SJCRH30 (cell line): ENCODE measurements at places on chromosomes 4 and X. TPM values are rescaled to one million over a fixed set of nuclear protein-coding genes. Genes with fewer than 3 reads are reported as not detected.
A peak's percentile ranks its signal among the peaks of the same experiment; 100 is the strongest.

MAGED4 gene
- 28.6 and 34.5 TPM in 2 replicates for total RNA-seq

CCDC110 gene
- total RNA-seq: not detected in 2 replicates

ATP1B4 gene
- total RNA-seq: not detected in 2 replicates

- no peaks in the 10 kb centered on the region for H3K4me1 ChIP-seq
- no peak for DNase-seq
- no peak overlapping the region for H3K27ac ChIP-seq
- H3K27me3 ChIP-seq: no peaks in the 10 kb centered on the region
- H3K36me3 ChIP-seq: no peaks in the 10 kb centered on the region
Measured at GRCh38 chr4:182831376-182831775, 85.8 kb downstream of the DCTD start.

- no peaks in the 10 kb centered on the region for H3K27me3 ChIP-seq
- H3K4me3 ChIP-seq: peak overlapping the region; percentile 42
- no peaks in the 10 kb centered on the region for H3K36me3 ChIP-seq
- H3K27ac ChIP-seq: peak overlapping the region; percentile 15; the same call in 1 of the 2 replicates
- H3K4me1 ChIP-seq: peaks cover 17% of the 10 kb centered on the region
Measured at GRCh38 chrX:17634542-17635207, 102.6 kb upstream of the SCML1 start.

- H3K36me3 ChIP-seq: no peaks in the 10 kb centered on the region
- no peaks in the 10 kb centered on the region for H3K27me3 ChIP-seq
- no peaks in the 10 kb centered on the region for H3K4me1 ChIP-seq
- H3K4me3 ChIP-seq: no peak overlapping the region
- H3K27ac ChIP-seq: no peak overlapping the region
Measured at GRCh38 chr4:7083597-7084563, 16.0 kb upstream of the GRPEL1 start.
